Suppressor macrophage treated with lipopolysaccharide for 4 hours (primary cell): ENCODE measurements at places on chromosomes 6 and 20.

- DNase-seq = no peak
Measured at GRCh38 chr6:62465206-62465605, 179.2 kb upstream of the KHDRBS2 start.

DNA sequence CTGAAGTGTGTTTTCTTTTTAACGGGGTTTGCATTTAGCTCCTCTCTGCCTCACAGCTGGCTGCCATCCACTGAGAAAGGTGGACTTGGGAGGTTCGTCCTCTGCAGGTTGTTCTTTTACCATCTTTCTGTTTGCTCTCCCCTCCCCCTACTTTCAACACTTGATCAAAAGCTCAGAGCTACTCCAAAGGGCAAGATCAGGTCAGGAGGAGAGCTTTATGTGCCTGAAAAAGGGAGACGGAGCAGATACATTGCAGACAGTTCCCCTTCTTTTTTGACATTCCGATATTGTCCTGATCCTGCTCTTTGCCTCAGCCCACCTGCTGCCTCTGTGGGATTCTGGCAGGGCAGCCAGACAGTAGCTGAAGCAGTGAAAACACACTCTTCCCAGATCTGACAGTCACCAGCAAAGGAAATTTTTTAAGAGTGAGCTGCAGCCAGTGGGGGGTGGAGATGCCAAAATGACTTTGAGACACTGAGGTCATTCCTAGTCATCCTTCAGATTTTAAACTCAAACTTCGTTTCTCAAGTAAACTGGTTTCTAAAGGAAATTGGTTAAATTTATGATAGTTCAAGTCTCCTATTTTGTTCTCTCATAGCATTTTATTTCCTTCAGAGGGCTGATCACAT is 26.5 kb downstream of the SMLR1 start:
- no peak for DNase-seq

DNA sequence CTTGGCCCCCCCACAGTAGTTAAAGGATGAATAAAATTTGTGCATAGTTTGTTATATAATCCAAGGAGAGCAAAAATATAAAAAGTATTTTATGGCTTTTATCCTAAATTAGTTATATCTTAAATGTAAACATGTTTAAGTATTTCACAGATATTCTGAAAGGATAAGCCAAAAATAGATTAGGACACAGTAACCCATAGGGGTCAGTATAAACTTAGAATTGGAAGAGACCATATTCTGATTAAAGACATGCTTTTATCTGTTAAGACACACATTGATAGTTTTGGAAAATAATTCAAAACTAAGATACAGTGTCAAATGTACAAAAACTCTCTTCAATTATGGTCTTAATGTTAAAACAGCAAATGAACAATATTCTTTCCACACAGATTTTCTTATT is 4.5 kb upstream of the SERINC1 start:
- DNase-seq = peak; percentile 52

- no peak for DNase-seq
Measured at GRCh38 chr6:36957773-36958271, 3.3 kb downstream of the PI16 start.

- DNase-seq = peak; percentile 57
Measured at GRCh38 chr6:4210629-4211419, 75.4 kb upstream of the ECI2 start.

- no peak for DNase-seq
Measured at GRCh38 chr20:51281521-51281920, 258.6 kb upstream of the KCNG1 start.

DNA sequence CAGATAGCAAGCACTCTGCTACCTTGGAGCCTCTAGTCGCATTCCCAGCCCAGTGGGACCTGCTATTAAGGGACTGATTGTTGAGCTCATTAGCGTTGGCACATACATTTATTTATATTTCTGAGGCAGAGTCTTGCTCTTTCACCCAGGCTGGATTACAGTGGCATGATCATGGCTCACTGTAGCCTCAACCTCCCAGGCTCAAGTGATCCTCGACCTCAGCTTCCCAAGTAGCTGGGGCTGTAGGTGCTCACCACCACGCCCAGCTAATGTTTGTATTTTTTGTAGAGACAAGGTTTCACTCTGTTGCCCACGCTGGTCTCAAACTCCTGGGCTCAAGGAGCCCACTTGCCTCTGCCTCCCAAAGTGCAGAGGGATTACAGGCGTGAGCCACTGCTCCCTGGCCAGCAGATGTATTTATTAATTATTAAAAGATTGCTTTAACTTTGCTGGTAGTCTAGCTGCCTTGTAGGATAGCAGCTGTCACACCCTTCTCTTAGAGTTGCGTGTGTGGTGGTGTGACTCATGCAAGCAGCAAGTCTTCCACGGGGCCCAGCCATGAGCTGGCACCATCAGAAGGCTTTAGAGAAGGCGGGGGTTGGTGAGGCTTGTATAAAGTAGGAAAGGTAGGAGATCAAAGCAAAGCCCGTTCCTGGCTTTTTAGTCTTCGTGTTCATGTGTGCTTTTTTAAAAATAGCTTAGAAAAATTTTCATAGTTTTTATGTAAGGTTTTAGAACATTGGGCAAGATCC is 16.5 kb downstream of the ACTR5 start:
- DNase-seq = peak; percentile 68

- no peak for DNase-seq
Measured at GRCh38 chr20:20772497-20773085, 60.1 kb upstream of the RALGAPA2 start.
